ENCODE measurements at places on chromosomes 1 and 21. TPM values are rescaled to one million over a fixed set of nuclear protein-coding genes. Genes with fewer than 3 reads are reported as not detected.

- no peak for DNase-seq
These were observed 55.0 kb downstream of the NID1 start for GRCh38 chr1:236009857-236010256.

DNA sequence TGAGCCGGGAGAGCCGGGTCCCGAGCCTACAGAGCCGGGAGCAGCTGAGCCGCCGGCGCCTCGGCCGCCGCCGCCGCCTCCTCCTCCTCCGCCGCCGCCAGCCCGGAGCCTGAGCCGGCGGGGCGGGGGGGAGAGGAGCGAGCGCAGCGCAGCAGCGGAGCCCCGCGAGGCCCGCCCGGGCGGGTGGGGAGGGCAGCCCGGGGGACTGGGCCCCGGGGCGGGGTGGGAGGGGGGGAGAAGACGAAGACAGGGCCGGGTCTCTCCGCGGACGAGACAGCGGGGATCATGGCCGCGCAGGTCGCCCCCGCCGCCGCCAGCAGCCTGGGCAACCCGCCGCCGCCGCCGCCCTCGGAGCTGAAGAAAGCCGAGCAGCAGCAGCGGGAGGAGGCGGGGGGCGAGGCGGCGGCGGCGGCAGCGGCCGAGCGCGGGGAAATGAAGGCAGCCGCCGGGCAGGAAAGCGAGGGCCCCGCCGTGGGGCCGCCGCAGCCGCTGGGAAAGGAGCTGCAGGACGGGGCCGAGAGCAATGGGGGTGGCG lies 371 bp downstream of the ARID1A start:
- peak; percentile 19 for DNase-seq

DNA sequence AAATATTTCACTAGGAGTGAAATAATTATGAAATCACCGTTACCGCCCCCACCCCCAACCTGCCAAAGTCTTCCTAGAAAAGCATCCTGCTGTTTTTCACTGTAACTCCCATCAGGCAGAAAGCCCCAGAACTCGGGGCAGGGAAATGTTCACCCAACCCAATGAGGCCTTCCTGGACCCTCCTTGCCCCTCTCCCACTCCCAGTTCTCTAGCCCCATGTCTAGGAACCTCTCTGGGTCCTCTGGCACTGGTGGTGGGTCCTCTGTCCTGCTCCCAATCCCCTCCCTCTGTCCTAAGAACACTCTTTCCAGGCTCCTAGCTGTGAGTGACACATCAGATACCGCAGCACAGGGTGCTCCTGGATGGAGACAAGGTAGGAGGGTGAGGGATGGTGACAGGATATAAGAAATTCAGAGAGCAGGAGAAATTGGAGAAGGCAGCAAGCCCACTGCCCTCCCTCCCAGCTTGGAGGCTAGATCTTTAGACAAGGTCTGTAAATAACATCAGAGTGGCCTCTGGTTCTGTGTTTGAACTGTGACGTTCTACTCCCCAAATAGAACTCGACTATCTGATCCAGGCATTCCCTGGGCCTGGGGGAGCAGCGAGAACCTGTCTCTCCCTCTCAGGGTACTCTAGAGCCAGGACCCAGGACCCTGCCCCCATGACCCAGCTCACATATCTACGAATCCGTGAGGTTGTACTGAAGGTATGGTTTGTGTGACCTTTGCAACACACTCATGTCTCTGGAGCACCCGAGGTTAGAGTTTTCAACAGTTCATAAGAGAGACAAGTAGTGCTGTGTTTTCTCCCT lies 23.3 kb upstream of the BTG2 start:
- DNase-seq: no peak

GRCh38 chr21:42527489-42528158 lies 14.0 kb downstream of the SLC37A1 start:
- no peak for DNase-seq

The LCE1F gene
- total RNA-seq: not detected

The EPS8L3 gene
- total RNA-seq: 68.6 TPM

Measured in Calu3 (cell line).